ENCODE measurements at places on chromosomes 7 and 10.

- DNase-seq = no peak
These were observed 118.8 kb downstream of the RELN start for GRCh38 chr7:103870664-103871063.

DNA sequence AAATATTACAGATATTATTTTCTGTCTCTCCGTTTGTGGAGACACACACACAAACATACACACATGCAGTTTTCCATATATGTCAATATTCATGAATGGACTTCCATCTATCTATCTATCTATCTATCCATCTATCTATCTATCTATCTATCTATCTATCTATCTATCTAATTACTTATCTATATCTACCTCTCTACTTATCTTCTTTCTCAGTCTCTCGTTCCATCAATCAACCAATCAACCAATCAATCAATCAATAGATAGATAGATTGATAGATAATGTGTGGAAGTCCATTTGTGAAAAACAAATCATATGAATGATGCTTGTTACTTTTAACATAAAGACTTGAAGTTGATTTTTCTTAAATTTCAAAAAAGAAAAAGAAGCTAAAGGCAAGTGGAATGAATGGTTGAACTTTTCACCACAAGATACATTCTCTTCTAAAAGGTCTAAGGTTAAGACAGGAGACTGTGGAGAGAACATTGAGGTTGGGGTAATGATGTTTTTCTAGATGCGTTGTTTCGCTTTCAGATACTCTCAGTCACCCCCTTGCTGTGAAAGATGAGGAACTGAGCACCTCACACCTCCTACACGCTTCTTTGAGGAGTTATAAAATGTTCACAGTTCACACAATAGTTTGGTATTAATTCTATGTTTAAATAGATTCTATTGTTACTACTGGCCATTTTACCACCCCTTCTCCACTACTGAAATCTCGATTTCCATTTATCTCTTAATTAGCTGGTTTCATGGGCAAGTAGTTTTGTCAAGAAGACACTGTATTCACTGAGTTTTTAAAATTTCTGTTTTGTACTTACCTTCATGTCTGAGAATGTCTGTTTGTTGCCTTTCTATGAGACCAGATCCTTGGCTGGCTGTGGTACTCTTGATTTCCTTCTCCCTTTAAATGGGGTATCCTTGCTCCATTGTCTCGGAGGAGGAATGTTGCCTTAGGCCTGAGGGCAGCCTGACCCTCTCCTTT lies 114.1 kb downstream of the EMX2 start:
- peak; percentile 49 for DNase-seq

DNA sequence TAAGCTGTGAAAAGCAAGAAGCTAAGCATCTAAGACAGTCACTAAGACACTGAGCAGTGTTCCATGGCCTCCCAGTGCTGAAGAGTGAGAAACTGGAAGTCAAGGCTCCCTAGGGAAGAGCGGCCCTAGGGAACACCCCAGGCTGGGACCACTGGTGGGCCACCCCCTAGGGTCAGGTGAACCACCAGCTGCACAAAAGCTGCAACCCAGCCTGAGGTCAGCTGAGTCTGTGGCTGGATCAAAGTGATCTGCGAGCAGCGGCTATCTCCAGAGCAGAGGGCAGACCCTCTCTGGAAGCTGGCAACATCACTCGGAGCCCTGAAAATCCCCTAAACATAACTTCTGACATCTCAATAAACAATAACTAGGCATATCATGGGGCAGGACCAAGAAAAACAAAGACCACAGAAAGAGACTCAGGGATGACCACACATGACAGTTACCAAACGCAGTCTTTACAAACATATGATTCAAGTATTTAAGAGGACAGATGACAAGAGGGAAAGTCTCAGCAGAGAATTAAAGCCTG lies 125.8 kb downstream of the DLG5 start:
- DNase-seq = no peak

GRCh38 chr7:102140952-102141370 lies 145.7 kb upstream of the SH2B2 start:
- DNase-seq = no peak

DNA sequence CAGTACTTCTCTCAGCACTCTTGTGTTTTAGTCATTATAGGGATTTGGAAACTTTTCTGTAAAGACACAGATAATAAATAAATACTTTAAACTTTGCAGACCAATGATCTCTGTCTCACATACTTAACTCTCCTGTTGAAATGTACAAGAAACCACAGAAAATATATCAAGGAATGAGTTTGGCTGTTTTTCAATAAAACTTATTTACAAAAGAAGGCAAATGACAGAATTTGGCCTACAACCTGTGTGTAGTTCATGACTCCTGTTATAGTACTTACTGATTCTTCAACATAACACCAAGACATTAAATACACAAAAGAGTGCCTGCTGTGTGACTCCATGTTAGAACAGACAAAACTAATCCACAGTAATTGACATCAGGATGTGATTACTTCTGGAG lies 510.0 kb upstream of the PHF14 start:
- DNase-seq = no peak

DNA sequence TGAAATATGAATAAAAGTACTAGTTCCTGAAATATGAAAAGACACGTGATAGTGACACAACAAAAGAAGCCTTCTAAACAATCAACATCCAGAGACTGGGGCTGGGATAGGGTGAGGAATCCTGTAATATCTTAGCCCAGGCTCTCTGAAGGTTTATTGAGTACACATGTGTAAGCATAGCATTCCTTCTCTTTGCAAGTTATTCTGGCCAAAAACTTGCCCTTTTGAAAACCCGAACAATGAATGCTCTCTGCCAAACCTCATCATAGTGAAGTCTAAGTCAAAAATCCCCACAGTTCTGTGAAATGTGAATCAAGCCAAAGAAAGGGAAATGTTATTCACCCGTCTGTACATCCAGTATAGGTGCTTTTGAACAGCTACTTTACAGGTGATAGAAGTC lies 11.6 kb downstream of the SEMA3D start:
- no peak for DNase-seq

DNA sequence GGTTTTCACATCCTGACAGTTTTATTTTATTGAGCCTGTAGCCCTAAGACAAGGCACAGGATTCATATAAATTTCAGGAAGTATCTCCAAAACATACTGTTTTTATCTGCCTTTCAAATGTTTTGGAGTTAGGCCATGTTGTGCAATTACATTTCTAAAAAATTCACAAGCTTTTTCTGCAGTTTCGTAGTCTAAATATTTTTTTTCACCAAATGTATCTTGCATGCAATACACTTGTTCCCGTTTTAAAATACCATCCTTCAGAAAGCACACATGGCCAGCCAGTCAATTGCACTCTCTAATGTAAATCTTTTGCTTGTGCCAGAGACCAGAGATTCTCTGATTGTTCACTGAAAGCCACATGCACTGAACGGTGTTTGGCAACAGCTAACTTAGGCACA lies 161.5 kb upstream of the PRKCQ start:
- no peak for DNase-seq

DNA sequence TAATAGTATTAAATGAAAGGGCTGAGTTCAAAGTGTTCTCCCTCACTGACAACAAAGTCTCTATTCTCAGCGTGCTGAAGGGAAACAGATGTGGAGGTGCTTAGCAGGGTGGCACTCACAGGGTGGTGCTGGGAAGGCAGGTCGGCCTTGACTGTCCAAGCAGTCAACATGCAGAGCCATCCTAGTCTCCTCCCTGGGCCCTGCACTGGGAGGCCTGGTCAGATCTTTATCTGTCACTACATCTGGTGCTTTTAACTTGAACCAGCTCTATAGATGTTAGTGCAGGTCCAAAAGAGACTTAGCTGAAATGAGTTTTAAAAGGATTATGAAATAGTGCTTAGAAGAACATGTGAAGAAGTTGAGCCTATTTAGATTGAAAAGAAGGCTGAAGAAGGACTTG lies 82.1 kb downstream of the AVL9 start:
- no peak for DNase-seq

- DNase-seq = no peak
These were observed 6.7 kb downstream of the EIF4EBP2 start for GRCh38 chr10:70410608-70411007.

DNA sequence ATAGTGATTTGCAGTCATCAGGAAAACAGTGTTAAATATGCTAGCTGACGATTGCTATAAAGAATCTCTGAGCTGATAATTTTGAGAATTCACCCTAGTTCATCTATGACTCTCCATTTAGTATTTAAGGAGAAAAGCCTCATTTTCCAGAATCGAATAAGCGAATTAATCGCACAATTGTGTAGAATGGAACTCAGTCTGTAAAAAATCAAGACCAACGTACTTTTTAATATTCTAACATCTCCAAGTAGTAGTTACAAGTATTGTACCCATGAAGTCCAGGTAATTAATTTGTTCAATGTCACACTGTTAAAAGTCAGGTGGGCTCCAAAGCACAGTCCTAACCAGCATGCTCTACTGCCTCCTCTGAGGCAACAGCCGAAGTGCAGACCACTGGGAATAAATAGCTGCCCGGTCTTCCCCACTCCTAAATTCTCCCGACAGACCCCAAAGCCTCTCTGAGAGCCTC lies 380 bp upstream of the AGBL3 start:
- no peak for DNase-seq

GRCh38 chr7:133945497-133945896 lies 181.6 kb upstream of the LRGUK start:
- DNase-seq = no peak

DNA sequence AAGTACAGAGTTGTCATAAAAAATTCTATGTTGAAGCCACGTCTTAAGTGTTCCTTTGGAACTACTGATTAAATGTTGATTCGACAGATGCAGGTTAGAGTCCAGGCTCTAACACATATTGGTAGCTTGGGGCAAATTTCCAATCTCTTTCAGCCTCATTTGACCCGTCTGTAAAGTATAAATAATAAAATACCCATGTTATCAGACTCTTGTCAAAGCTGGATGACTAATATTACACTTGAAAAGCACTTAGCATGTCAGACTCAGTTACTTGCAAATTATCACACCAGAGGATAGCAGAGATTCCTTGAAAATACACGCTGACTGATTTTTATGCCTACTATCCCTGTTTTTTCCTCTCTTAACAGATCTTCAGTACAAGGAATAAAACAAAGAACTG lies 18.1 kb upstream of the MACC1 start:
- DNase-seq = no peak

DNA sequence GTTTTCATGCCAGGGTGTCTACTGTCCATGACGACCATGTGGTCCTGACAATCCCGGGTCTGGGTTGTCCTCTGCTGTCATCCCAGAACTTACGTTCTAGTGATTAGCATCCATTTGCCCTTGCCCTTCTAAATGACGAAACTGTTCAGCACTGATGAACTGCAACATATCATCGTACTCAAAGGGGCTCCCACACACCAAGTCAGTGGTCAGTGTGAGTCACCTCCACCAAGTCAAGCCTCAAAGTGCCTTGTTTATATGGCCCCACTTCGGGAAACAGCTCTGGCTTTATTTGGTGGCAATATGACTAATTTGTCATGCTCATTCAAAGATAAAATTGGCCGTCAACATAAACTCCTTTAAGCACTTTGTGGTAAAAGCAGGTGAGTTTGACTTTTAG lies 110.7 kb downstream of the FRMD4A start:
- no peak for DNase-seq

DNA sequence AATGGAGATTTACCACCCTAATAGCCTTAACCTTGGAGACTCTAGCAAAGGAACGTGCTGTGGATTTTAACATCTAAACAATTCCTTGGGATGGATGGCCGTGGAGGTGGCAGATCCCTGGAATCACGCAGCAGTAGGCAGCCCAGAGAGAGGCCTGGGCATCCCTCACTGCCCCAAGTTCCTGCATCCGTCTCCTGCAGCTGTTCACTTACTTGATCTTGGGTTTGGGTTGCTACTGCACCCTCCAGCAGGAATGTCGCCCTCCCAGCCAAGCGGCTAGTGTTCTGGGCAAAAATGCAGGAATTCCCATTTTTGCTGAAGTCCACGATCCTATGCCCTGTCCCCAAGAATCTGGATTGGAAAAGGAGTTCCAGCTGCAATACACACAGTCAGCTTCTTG lies 166.7 kb upstream of the SH2B2 start:
- no peak for DNase-seq

DNA sequence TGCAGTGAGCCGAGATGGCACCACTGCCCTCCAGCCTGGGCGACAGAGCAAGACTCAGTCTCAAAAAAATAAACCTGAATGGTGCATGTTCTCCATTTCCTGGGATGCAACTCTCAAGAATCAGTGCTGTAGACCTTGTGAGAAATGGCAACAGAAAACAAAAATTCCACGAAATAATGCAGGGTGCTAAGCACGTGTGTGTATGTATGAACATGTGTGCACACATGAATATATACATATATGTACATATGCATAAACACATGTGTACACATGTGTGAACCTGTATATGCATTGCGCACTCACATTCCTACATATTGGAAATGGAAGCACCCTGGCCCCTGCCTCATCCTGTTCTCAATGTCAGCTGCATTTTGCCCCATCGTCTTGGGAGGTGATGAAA lies 548.5 kb downstream of the TCERG1L start:
- DNase-seq = no peak

DNA sequence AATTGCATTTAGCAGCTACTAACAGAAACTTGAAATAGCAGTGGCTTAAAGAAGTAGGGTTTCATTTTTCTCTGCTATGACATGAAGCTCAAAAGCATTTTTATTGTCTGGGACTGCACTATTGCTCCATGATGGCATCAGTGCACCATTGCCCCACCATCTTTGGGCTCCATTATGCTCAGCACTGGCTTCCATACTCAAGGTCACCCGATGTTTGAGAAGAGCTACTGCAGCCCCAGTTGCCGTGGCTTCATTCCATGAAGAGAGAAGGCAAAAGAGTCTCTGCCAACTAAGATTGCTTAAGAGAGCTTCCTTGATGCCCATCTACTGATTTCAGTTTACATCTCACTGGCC lies 192.2 kb upstream of the LRGUK start:
- no peak for DNase-seq

DNA sequence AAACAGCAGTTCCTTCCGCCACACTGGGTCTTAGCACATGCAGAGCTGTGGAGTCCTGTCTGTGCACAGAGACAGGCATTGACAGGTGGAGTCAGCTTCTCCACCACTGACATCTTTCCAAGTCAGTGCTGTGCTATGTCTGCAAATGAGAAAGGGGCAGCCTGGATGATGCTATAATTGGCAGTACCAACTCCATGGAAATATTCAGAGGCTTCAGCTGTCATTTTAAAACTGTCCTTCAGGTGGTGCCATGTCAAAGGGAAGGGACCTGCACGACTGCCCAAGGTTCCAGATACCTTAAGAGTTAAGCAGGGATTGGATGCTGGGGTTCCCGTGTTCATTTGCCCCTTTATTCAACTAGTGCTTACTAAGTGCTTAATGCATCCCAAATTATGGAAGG lies 258.0 kb upstream of the PRKCQ start:
- no peak for DNase-seq

- DNase-seq = no peak
These were observed 118.1 kb downstream of the TYW1B start for GRCh38 chr7:72709909-72710308.

Data from GM18507 (cell line).